Right atrium auricular region (tissue), 2 donors: ENCODE measurements at places on chromosomes 4 and X. TPM values are rescaled to one million over a fixed set of nuclear protein-coding genes. Genes with fewer than 3 reads are reported as not detected.
A peak's percentile ranks its signal among the peaks of the same experiment; 100 is the strongest.

The FAM184B gene
- not detected for total RNA-seq

The SLC34A2 gene
- total RNA-seq, result not detected

The SOWAHB gene
- not detected for total RNA-seq

The FGD1 gene
- total RNA-seq, result 5.7 TPM

The USP17L15 gene
- not detected for total RNA-seq

The MFAP3L gene
- 7.7 TPM for total RNA-seq

The GSX2 gene
- not detected for total RNA-seq

The AREG gene
- 31.3 TPM for total RNA-seq

The HEPH gene
- 61.5 TPM for total RNA-seq

The NPY1R gene
- 4.4 TPM for total RNA-seq

The HMX1 gene
- not detected for total RNA-seq

DNA sequence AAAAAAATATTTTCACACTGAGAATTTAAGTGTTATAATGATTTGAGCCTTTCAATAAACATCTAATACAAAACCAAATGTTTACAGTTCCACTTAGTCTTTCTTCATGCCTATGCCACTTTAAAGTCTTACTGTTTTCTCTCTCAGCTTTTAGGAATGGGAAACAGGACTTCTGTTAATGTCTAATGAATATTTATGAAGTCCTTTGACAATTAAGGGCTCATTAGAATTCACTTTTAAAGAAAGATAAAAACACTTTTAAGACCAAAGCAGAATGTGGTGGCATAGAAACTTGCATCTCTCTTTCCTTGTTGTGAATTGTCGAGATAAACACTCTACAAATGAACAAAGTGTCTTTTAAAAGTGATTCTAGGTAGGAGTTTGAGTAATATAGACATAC lies 315.9 kb downstream of the BMPR1B start:
- no peaks in the 10 kb centered on the region for H3K4me1 ChIP-seq
- no peak overlapping the region for H3K27ac ChIP-seq
- no peak overlapping the region for H3K4me3 ChIP-seq
- H3K27me3 ChIP-seq, result no peaks in the 10 kb centered on the region

DNA sequence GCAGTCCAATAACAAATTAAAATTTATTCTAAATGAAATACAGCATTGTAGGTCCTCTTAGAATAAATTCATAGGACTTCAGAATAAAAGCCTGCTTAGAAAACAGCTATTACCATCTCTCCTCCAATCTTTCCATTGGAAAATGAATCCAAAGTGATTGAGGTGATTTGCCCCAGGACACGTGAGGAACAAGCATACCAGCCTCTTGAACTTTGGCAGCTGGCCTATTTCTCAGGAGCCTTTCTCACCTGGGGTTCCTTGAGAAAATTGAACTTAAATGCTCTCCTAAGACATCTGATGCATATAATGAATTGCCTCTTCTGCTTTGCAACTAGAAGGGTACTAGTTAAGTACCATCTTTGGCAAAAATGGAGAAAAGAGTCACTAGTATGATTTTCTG lies 13.5 kb downstream of the ARHGAP24 start:
- no peak overlapping the region for H3K4me3 ChIP-seq
- no peak overlapping the region for H3K27ac ChIP-seq
- H3K27me3 ChIP-seq, result no peaks in the 10 kb centered on the region

DNA sequence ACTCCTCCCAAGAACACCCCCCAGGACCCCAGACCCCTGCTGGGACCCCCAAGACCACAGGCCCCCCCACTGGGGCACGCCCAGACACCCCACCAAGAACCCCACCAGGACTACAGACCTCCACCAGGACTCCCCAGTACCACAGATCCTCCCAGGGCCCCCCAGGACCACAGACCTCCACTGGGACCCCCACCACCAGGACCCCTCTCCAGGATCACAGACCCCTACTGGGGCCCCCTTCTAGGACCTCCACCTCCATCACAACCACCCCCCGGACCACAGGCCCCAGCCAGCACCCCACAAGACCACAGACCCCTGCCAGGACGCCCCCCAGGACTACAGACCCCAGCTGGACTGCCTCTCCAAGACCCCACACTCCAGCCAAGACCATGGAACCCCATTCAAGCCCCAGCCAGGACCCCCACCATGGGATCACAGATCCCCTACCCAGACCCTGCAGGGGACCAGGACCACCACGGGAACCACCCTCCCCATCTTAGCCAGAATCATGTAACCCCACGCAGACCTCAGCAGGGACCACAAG lies 855 bp upstream of the DHRSX start:
- no peaks in the 10 kb centered on the region for H3K36me3 ChIP-seq
- DNase-seq, result no peak
- H3K27me3 ChIP-seq, result no peaks in the 10 kb centered on the region
- peaks cover 32% of the 10 kb centered on the region for H3K4me1 ChIP-seq
- H3K27ac ChIP-seq, result peak overlapping the region; percentile 95
- H3K4me3 ChIP-seq, result no peak overlapping the region

DNA sequence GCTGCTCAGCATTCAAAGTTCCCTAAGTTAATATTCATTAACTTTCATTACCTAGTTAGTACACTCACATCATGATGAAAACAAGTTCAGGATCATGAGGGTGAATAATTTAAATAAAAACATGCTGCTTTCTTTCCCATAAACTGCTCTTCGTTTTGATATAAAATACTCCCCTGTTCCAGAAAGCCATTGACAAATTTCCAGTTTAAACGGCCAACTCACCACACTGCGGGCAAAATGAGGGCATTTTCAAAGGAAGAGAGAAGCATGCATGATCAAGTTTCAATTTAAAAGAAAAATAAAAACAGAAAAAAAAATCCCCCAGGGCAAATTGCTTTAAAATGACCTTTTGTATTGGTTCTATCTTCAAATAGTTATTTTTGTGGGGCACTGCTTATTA lies 69.6 kb downstream of the EPHA5 start:
- DNase-seq, result no peak
- H3K4me3 ChIP-seq, result no peak overlapping the region
- no peaks in the 10 kb centered on the region for H3K4me1 ChIP-seq

GRCh38 chr4:150070464-150071170 lies 7.6 kb upstream of the DCLK2 start:
- no peak overlapping the region for H3K4me3 ChIP-seq
- no peaks in the 10 kb centered on the region for H3K4me1 ChIP-seq
- DNase-seq, result no peak
- H3K27me3 ChIP-seq, result no peaks in the 10 kb centered on the region
